ENCODE measurements at places on chromosomes 7 and 10.
A peak's percentile ranks its signal among the peaks of the same experiment; 100 is the strongest.

GRCh38 chr10:117936566-117936965 is 110.2 kb downstream of the RAB11FIP2 start:
- no peak for DNase-seq

DNA sequence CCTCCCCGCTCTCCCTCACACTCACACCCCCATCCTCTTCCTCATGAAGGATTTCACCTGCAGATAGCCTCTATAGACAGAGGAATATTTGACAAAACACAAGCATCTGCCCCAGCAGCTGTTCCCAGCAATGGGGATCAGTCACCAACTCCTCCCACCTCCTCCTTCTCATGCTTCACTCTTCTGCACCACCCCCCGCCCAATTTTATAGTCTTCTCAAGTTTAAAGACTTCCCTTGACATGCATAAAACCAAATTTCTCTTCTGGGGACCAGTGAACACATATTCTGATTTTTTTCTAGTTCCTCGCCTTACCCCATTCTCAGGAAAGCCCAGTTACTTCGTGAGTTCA is 654.4 kb downstream of the LRMDA start:
- no peak for DNase-seq

GRCh38 chr7:29882481-29882880 is 76.2 kb downstream of the WIPF3 start:
- DNase-seq: no peak

DNA sequence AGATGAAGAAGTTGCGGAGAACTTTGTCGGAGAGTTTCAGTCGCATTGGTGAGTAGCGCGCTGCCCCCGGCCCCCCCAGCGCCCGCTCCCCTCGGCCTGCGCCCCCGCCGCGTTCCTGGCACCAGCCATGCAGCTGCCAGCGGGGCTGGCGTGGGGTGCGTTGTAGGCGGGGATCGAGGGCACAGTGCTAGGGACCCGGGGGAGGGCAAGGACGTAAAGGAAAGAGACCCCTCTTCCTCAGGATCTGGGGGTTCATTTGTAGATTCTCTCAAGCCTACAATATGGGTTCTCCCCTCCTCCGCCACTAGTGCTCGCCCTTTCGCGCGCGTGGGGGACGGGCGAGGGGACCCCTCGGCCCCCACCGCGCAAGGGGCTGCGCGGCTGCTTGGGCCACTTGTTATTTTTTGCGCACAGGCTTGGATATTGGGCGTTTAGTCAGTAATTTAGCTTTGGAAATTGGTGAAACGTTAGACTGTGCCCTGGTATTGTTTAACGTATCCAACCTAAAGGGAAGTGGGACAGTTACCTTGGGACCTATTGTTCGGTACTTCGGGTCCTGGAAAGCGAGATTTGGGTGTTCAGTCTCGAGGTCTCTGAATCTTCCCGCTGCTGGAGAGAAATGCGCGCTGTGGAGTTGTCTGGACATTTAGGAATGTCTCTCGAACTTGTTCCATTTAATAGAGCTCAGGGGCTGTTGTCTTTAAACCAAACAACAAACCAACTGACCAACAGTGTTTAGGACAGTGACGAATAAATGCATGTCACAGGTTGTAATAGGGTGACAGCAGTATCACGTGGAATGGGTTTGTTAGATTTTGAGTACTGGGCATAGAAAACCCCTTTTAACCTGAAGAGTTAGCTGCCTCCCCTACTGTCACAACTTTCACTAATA is 796 bp downstream of the CDK14 start:
- DNase-seq: no peak

DNA sequence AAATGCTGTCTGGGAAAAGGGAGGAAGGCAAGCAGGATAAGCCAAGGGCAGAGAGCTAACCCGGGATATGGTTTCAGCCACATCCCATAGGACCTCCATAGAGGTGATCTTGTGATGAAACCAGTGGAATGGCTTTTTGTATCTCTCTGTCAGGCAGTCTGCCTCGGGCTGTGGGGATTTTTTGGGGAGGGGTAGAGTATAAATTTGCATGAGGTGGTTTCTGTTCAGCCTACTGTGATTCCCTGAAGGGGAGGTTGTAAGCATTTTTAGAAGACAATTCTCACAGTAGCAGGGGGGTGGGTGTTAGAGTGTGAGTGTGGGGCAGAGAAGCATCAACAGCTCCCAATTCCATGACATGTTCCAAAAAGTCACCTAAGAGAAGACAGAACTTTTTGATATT is 11.8 kb downstream of the OR9A2 start:
- DNase-seq: no peak

GRCh38 chr7:95209788-95210187 is 114.5 kb downstream of the PON1 start:
- no peak for DNase-seq

GRCh38 chr7:33591490-33591889 is 313.8 kb upstream of the BMPER start:
- no peak for DNase-seq

DNA sequence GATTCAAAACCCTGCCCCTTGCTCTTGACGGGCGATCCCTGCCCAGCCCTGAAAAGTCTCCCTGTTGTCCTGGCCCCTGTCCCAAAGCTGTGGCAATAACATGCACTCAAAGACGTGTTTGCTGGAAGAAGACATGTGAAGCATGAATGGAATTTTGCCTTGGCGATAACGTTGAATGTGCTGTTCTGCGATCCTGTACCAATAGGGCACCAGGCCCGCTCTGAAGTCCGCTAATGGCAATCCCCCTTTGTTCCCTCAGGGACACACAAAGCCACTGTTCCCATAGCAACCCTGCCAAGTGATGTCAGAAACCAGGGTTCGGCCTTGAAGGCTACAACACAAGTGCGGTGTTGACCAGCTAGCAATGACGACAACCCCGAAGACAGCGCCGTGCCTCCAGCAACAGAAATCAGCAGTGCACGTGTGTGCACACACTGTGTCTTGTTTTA is 284.6 kb downstream of the KLF6 start:
- DNase-seq: peak; percentile 79

DNA sequence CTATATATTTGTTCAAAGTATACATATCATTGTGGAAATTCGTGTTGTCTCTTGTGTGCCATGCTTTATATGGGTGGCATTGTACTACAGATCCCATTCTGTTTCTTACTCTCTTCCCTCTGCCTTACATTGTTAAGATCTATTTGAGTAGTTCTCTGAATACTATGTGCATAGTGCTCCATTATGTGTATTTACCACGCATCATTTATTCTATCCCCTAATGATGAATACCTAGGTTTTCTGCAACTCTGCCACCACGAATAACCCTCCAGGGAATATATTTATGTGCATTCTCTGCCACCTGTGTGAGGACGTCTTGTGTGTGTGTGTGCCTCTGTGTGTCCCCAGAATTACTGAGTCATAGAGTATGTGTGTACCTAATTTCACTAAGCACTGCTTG is 431.2 kb upstream of the C7orf33 start:
- DNase-seq: no peak

GRCh38 chr10:132516771-132517725 is 20.5 kb upstream of the INPP5A start:
- peak; percentile 92 for DNase-seq

- no peak for DNase-seq
Measured at GRCh38 chr7:66542049-66542448, 86.6 kb upstream of the KCTD7 start.

DNA sequence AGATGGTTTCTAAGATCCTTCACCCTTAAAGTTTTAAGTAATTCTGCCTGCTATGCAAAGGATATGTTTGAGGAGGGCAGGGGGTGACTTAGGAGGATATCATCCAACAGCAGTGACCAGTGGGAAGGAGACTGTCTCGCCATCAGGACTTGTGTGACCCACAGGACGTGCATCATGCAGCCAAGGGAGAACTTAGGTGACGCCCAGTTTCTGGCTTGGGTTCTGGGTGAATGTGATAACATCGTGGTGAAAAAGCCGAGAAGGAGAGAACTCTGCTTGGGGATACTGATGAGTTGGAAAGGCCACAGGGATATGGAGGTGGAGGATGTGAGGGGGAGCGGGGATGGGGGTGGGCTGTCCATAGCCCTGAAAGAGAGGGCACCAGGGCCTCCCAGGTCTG is 3.8 kb downstream of the WIPI2 start:
- no peak for DNase-seq

GRCh38 chr7:6193709-6194108 is 78.7 kb downstream of the CYTH3 start:
- DNase-seq: no peak

GRCh38 chr10:24396396-24396795 is 187.5 kb downstream of the KIAA1217 start:
- DNase-seq: no peak

DNA sequence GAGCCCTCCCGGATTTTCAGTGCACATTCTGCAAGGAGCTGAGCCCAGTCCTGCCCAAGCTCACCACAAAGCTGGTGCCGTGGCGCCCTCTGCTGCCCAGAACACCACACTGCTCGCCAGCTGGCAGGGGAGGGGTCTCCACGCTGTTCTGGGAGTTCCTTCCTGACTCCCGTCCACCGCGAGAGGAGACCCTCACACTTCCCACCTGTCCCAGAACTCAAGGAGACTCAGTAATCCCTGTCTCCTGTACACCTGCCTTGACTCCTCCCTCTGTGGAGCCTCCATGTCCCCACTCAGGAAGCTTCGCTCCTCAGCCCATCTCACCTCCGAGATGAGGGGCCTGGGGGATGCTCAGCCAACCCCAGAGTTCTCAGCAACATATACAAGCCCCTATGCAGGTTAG is 11.3 kb downstream of the C10orf105 start:
- DNase-seq: peak; percentile 81

GRCh38 chr10:71362141-71362540 is 34.6 kb upstream of the CDH23 start:
- DNase-seq: no peak

GRCh38 chr7:41886901-41887311 is 184.0 kb upstream of the INHBA start:
- no peak for DNase-seq

- no peak for DNase-seq
Measured at GRCh38 chr10:70038923-70039322, 13.7 kb upstream of the MACROH2A2 start.

DNA sequence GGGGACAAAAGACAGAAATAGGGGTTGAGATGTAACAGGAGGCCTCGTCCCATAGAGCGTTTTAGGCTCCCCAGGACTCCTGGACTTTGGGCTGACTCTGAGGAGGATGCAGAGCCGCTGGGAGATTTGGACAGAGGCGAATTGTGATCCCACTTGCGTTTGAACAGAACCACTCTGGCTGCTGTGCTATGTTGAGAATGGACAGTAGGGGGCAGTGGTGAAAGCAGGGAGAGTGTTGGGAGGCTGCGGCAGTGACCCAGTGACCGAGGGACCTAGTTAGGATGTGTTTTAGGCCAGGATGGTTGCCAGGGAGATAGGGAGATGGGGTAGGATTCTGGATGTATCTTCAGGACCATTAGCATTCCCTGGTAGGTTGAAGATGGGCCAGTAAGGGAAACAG is 271.6 kb downstream of the CCDC3 start:
- no peak for DNase-seq

DNA sequence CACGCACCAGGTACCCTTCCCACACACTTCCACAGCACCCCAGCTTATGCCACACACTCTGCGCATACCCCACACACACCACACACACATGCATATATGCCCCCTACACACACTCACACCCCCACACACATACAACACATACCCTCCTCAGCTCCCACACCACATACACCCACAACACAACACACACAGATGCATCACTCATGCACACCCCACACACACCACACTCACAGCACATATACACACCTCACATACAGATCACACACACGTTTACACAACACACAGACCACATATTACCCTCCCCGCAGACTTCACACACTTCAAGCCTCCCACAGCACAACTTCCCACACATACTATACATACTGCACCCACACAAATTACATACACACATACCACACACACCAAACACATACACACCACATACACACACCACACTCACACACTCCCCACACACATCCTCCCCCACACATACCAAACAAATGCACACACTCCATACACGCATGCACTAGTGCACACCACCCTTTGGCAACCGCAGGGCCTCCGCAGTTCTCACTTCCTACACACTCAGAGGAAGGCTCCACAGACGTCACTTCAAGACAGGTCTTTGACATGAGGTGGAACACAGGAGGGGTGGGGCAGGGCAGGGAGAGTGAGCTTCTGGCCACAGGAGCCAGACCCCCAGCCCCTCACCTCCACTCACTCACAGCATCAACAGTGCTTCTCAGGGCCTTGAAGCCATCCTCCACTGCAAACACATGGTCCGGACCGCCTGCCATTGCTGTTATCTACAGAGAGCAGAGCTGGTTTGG is 18.5 kb upstream of the ANTXRL start:
- no peak for DNase-seq

All from upper lobe of right lung (tissue), 1 donor.